Right kidney (tissue), 9 donors: ENCODE measurements at places on chromosomes 4 and X.

DNA sequence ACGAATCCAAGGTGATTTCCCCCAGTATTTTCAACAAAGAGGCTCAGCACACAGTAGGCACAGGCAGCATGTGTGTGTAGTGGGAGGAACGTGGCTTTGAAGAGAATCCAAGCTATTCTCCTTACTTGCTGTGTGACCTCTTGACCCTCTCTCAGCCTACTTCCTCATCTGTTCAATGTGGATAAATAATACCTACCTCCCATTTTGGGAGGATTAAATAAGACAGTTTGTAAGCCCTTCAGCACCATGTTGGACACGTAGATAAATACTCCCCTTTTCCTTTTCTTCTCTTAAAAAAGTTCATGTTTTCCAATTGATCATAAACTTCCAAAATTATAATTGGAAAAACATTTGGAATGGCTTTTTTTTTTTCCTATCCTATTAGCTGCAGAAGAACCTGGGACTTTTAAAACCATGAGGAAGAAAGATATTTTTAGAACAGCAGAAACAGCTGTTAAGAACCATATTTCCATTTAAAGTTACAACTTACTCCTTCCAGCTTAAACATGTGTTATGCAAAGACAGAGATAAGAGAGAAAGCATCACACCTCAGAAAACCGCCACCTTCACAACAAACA lies 56.1 kb upstream of the TMEM131L start:
- no peak for DNase-seq

GRCh38 chrX:12777670-12778069 lies 13.5 kb upstream of the PRPS2 start:
- DNase-seq: no peak

DNA sequence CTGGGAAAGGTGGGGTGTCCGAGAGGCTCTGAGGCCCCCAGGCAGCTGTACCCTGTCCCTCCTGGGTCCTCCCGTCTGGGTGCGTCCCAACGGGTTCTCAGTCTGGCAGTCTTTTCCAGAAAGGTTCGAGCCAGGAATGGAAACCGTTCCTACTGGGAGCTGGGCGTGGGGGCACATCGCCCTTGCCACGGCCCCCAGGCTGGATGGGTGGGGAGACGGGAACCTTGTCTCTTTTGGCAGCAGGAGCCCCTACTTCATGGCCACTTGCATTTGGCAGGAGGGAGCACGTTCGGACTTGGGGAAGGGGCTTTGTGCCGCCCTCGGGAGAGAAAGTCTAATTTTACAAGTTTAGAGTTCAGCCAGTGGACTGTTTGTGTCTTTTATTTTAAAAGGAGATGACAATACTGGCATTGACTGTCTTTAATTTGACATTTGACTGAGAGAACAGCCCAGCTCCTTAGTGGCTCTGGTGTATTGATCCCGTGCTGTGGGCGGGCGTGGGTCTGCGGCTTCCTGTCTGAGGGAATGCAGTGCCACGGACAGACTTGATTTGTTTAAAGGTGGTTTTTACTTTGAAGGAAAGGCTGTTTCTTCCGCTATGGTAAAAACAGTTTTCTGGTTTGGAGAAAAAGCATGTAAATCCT lies 95.1 kb downstream of the SORCS2 start:
- DNase-seq: no peak

- DNase-seq: peak; percentile 96
Measured at GRCh38 chr4:140755774-140756318, 339 bp downstream of the TBC1D9 start.

GRCh38 chrX:140091125-140091886 lies 126.0 kb upstream of the CXorf66 start:
- peak; percentile 38 for DNase-seq

DNA sequence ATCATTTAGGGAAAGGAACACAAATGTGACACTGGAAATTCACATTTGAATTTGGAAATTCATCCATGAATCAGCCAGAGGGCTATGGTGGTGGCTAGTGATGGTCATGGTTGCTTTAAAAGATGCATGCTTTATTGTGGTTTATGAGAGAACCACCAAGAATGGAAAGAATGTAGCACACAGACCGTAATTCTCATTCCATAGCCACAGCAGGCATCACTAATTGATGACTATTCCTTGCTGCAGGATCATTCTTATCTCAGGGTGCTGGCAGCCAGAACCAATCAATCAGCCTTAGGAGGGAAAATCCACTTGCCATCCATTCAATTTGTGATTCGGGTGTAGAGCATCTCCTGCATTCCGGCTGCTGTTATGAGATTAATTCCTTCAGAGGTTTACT lies 115.6 kb downstream of the DHRSX start:
- no peak for DNase-seq

GRCh38 chr4:187227907-187228704 lies 504.4 kb upstream of the FAT1 start:
- no peak for DNase-seq

DNA sequence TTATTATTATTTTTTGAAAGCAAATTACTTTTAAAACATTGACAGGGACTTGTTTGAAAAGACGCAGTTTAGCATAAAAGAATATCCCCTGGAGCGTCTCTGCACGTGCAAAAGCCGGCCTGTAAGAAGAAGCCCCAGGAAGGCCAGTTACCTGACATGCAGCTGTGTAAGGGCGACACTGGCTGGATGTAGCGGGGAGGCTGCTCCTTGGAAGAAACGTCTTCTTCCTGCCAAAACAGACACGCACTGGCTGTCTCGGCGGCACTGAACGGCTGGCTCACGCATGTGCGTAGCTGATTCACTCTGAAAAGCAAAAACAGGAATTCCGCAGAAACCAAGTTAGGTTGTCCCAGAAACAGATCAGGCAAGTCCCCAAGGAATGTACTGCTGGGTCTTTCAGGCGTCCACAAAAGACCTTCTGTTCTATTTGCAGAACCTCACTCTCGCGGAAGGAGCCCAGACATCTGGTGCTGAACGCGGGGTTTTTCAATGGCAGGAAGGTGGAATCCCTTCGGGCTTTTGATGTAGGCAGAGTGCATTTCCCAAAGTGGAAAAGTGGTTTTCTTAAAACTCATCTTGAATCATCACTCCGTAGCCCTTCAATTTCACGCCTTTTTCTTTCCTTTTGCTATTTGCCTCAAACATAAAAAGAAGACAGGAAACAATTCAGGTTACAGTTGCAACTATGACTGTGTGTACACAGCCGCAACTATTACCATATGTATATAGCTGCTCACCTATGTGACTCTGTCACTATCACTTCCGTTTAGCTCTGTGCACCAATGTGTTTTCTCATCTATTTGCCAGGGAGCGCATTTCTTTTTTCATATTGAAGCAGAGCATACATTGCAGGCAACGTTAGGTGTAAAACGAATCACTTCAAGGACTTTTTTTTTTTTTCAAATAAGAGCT lies 38.1 kb upstream of the ARSH start:
- DNase-seq: no peak

- no peak for DNase-seq
Measured at GRCh38 chr4:52791936-52792335, 40.7 kb upstream of the ERVMER34-1 start.

DNA sequence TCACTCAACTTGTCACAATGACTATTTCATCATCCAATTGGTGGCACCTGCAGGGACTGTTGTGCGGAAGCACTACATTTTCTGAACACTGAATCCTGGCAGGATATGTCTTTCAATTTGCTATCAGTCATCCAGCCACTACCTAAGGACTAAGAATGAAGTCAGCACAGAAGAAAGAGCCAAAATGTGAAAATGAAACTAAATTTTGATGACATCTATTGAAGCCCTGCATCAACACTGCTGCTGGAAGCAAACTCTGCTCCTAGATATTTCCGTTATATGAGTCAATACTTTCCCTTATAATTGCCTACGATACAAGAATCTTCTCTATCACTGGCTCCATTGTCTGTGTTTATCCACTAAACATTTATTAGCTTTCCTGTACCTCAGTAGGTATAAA lies 917.9 kb downstream of the RAPGEF2 start:
- no peak for DNase-seq

- DNase-seq: no peak
Measured at GRCh38 chr4:168139336-168139735, 47.0 kb downstream of the ANXA10 start.

DNA sequence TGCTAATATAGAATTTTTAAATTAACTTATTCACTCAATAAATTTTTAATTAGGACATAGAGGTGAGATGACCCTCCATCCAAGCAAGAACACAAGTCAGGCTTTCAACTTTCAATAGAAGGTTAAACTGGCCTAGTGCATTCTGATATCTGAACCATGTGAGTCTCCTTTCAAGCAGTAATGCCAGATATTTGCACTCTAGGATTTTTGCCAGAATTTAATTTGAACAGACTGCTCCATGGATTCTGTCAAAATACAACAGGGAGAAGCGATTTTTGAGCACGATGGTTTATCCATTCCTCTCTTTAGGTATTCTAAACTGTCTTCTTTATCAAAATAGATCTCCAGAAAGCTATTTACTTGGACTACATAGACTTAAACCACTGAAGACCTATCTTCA lies 72.0 kb upstream of the DCLK2 start:
- DNase-seq: no peak

DNA sequence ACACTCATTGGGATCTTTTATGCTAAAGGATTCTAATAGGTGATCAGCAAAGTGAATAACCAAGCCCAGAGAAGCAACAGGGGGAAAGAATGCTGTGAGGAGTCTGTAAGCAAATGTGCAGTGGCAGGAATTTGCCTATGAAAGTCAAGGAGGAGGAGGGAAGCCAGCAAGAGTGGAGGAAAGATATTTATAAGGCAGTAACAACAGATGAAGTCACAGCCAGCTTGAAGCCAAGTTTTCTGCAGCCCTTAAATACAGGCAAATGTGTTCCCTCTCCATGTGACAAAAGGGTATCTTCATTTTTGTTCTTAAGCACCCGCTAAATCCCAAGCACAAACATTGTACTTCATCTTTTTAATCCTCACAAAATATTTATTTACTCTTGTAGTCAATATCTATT lies 275.0 kb upstream of the CLNK start:
- no peak for DNase-seq

DNA sequence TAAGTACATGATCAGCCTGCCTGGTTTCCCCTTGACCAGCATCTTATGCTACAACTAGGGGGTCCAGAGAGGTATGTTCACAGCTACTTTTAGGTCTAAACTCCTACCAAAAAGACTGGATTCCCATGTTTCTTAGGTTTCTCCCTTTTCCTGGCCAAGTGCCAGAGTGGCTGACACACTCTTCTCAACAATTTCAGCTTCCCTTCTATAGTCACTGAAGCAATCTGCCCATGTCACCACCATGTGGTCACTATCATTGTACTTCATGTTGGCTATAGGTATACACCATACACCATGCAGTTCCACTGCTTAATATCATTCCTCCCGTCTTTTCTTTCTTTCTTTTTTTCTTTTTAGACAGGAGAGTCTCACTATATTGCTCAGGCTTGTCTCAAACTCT lies 66.9 kb downstream of the KLHL13 start:
- no peak for DNase-seq

GRCh38 chr4:166903408-166903807 lies 330.9 kb downstream of the SPOCK3 start:
- peak; percentile 3 for DNase-seq

GRCh38 chr4:47330866-47331265 lies 132.6 kb downstream of the COMMD8 start:
- no peak for DNase-seq

- DNase-seq: no peak
Measured at GRCh38 chr4:96131186-96131585, 291.3 kb downstream of the PDHA2 start.

DNA sequence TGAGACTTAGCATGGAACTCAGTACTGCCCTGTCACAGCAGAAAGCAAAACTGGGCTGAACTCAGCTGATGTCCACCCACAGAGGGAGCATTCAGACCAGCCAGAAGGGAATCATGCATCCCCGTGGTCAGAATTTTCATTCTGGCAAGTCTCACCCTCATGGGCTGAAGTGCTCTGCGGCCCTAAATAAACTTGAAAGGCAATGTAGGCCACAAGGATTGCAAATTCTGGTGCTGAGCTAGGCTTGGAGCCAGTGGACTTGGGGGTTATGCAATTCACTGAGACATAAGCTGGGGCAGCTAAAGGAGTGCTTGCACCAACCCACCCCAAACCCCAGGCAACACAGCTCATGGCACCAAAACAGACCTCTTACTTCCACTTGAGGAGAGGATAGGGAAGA lies 494.1 kb downstream of the GABRG1 start:
- DNase-seq: no peak

DNA sequence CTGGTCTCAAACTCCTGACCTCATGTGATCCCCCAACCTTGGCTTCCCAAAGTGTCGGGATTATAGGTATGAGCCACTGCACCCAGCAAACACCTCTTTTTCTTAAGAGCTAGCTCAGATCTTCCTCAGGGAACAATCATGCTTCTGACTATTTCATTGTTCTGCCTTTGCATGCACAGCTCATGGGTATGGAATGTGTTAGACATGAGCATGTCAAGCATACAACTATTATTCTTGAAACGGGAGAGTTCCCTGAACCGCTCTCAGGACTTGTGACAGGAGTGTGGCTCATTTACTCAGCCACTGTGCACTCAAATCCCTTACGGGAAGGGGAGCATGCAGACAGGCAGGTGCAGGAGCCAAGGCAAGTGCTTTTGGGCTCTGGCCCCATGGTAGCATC lies 231.7 kb upstream of the TAPT1 start:
- no peak for DNase-seq

- no peak for DNase-seq
Measured at GRCh38 chr4:77076889-77077635, 1.3 kb upstream of the CCNI start.

DNA sequence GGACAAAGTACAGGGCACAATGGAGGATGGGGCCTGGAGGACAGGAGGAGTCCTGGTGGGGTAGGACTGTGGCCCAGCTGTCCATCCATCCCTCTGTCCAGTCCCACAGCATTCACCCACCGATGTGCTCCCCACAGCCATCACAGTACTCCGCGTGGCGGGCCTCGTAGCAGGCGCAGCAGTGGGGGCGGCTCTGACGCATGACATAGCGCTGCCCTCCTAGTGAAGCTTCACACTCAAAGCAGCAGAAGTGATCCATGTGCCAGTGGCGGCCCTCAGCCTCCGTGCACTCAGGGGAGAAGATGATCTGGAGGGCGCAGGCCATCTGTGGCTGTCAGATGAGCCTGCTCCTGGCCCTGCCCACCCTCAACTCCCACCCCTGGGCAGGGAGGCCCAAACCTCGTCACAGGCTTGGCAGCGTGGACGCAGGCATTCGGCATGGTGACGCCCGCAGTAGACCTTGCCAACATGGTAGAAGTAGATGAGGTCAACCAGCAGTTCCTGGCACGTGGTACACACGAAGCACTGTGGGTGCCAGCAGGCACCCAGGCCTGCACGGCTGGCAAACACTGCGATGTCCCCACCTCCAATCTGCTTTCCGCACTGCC lies 6.3 kb downstream of the PLP2 start:
- no peak for DNase-seq
